ENCODE measurements at places on chromosomes 6 and 20.
A peak's percentile ranks its signal among the peaks of the same experiment; 100 is the strongest.

- no peak for DNase-seq
Measured at GRCh38 chr6:51571168-51571567, 516.2 kb downstream of the PKHD1 start.

- DNase-seq = no peak
Measured at GRCh38 chr6:76835695-76836094, 627.6 kb downstream of the HTR1B start.

GRCh38 chr6:10730254-10730653 lies 7.4 kb downstream of the TMEM14C start:
- no peak for DNase-seq

DNA sequence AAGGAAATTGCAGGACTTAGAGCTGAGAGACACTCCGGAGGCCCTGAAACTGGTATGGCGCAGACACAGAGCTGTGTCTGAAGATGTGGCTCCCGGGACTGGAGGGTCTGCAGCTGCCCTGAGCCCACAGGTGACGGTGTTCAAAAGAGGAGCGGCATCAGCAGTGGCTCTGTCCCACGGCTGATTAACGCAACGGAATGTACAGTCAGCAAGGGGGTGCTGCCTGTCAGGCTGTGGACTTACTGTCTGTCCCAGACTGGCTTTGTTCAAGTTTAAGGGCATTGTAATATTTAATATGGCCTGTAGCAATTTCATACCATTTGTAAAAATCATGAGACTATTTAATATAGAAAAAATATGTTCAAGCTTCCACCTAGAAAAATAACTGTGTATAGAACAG lies 228.0 kb upstream of the TAB2 start:
- no peak for DNase-seq

GRCh38 chr6:42021847-42022754 lies 28.2 kb upstream of the TAF8 start:
- DNase-seq = peak; percentile 83

GRCh38 chr6:35076997-35077712 lies 64.0 kb downstream of the TCP11 start:
- DNase-seq = no peak

GRCh38 chr20:25470045-25470444 lies 62.6 kb downstream of the GINS1 start:
- peak; percentile 61 for DNase-seq

GRCh38 chr6:151128763-151129370 lies 110.9 kb upstream of the AKAP12 start:
- DNase-seq = no peak

DNA sequence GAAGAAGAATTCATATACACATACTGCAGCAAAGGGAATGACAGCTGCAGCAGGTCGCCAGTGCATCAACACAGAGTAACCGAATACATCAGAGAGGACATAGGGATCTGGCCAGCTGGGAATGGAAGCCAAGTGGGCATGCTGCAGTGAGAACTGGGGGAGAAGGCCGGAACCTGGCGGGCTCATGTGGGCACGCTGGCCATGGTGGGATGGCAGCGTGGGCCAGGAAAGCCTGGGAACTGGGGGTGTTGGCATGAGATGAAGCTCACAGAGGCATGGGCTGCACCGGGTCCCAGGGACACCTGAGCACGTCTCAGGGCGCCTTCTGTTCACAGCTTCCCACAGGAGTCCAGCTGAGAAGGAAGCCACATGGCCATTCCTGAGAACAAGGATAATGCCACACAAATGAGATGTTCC lies 139.5 kb upstream of the AGPAT4 start:
- DNase-seq = no peak

GRCh38 chr6:112145080-112145573 lies 57.7 kb downstream of the FAM229B start:
- DNase-seq = no peak

GRCh38 chr20:11853359-11853758 lies 64.3 kb upstream of the BTBD3 start:
- DNase-seq = no peak

- peak; percentile 20 for DNase-seq
Measured at GRCh38 chr20:32917191-32917950, 58.6 kb downstream of the EFCAB8 start.

DNA sequence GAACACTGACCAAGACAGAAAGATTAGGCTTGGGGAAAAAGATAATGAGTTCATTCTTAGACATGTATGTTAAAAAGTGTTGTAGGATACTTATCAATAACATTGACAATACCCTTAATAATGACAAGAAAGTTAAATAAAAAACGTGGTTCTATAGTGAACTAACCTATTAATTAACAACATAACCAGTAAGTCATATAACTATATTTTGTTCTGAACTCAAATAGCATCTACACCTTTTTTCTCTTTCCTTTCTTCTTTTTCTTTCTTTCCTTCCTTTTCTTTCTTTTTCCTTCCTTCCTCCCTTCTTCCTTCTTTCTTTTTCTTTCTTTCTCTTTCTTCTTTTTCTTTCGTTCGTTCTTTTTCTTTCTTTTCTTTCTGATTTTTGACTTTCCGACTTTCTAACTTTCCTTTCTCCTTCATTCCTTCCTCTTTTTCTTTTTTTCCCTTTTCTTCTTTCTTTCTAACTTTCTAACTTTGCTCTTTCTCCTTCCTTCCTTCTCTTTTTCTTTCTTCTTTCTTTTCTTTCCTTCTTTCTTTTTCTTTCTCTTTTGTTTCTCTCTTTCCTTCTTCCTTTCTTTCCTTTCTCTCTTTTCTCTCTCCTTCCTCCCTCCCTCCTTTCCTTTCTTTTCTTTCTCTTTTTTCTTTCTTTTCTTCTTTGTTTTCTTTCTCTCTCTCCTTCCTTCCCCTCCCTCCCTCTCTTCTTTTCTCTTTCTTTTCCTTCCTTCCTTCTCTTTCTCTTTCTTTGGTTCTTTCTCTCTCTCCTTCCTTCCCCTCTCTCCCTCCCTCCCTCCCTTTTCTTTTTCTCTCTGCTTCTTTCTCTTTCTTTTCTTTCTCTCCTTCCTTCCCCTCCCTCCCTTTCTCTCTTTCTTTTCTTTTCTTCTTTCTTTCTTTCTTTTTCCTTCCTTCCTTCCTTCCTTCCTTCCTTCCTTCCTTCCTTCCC lies 24.6 kb downstream of the PRSS35 start:
- DNase-seq = no peak

- no peak for DNase-seq
Measured at GRCh38 chr6:147390909-147391536, 117.5 kb upstream of the SAMD5 start.

- no peak for DNase-seq
Measured at GRCh38 chr6:122484760-122485159, 13.2 kb upstream of the SERINC1 start.

Measured in activated CD8-positive, alpha-beta memory T cell treated with anti-CD3 and anti-CD28 coated beads, Interleukin-2, amount 50 U/mL, for 48 hours (primary cell).